ENCODE measurements at places on chromosomes 3 and 15. TPM values are rescaled to one million over a fixed set of nuclear protein-coding genes. Genes with fewer than 3 reads are reported as not detected.
A peak's percentile ranks its signal among the peaks of the same experiment; 100 is the strongest.

Gene MYLK
- total RNA-seq: 57.8 TPM

Gene SLCO2A1
- 2.2 TPM for total RNA-seq

Gene SLC51A
- total RNA-seq: not detected

Gene SLC9C1
- total RNA-seq: not detected

Gene MEX3B
- total RNA-seq: 23.6 TPM

Gene DLL4
- total RNA-seq: 213 TPM

Gene CCNB2
- total RNA-seq: 22.3 TPM

Gene COL6A5
- 0.05 TPM for total RNA-seq

Gene PAK2
- 87.1 TPM for total RNA-seq

Gene WDR49
- 0.47 TPM for total RNA-seq

- DNase-seq: peak; percentile 65
Observed at GRCh38 chr3:17742880-17743657, 638 bp upstream of the TBC1D5 start.

DNA sequence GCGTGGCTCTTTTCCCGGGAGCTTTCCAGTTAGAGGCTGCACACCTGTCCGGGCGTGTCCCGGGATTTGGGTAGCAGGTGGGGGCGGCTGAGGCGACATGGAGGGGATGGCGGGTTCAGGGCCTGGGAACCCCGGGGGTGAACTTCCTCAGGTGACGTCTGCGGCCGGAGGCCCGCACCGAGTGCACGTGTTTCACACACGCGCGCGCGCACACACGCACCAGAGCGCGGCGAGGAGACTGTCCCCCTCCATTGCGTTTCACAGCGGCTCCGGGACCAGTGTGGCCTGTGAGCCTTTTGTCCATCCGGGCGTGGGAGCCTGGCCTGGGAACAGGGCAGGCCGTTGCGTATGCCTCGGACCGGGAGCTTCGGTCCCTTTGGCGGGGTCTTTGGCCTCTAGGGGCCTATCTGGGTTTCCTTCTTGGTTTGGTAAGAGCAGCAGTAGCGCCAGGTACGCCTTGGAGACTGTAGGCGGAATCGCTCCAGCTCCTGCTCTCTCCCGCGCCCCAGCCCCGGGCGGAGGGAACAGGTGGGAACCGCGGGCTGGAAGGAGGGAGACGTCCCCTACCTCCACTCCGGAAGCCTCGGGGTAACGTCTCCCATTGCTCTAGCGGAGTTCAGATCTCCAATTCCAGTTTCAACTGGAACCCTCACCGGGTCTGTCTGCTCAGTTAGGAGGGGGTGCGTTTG, 220.0 kb downstream of the MEIS2 start:
- no peak for DNase-seq

GRCh38 chr3:94303266-94303665, 240.4 kb downstream of the NSUN3 start:
- no peak for DNase-seq

DNA sequence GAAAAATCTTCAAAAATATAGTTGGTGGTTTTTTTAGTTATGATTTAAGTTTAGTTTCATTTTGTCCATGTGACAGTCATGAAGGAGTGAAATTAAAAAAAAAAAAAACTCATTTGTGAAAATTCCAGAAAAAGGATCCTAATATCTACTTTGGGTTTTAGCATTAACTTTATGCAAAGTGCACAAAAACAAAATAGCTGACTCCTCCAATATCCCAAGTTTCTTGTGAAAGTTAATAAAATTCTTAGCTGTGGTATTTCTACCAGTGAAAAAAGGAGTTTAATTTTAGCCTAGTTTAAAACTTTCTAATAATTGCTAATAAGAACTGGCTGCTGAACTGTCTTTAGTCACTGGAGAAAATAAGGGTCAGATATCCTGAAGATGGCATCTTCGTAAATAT, 40.8 kb upstream of the RASA2 start:
- no peak for DNase-seq

DNA sequence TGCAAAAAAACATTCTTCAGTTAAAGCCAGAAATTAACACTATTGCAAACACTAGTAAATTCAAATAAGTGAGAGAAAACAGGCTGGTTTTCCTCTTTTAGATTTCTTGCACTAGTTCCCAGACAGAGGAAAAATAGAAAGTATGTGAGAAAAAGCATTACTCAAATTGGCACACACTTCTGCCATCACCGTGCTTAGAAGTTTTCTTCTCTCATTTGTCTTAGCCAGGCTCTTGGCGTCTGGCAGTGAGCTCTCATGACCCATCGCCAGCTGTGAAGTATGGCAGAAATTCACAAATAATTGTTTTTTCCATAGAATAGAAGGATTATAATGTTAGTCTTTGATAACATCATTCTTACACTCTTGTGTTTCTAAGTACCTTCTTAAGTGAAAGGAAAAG, 515.9 kb downstream of the GBE1 start:
- no peak for DNase-seq

DNA sequence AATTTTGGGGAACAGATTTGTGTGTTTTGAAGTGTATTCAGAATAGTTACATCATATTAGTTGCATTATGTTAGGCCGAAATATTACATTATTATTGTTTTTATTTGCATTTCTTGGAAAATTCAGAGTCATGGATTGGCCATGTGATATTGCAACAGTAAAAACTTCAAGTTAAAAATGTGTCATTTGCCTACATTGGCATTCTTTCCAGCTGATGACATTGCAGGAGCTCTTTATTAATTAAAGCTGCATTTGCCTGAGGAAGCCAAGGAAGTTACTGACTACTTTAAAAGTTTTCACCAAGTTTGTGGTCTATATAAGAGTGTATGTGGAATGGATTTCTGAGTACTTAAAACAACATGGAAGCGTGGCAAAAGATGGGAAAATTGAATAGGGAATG, 726.4 kb upstream of the SGO1 start:
- no peak for DNase-seq

GRCh38 chr15:92624401-92624991, 31.1 kb downstream of the FAM174B start:
- no peak for DNase-seq

DNA sequence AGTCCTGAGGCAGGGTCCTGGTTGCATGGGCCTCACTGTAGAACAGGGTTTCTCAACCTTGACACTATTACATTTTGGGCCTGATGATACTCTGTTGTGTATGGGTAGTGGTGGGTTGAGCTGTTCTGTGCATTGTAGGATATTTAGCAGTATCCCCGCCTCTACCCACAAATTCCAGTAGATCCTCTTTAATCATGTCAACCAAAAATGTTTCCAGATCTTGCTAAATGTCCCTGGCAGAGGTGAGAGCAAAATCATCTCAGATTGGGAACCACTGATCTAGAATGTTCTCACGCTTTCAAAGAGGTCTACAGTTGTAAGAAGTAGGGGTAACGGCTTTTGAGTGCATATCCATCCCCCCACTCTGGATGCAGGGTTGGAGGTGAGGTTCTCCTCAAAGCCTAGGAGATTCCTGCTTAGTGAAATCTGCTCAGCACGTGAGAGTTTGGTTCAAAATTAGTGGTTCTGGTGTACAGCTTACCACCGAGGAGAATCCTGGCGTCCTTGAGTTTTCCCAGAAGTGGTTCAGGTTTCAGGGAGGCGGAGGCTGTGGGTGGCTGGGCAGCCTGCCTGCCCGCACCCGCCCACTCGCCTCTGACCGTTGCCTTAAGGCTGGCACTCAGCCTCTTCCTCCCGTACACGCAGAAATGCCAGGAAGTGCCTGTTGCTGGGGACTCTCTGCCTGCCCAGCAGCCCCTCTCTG, 5.3 kb downstream of the ACVR2B start:
- DNase-seq: no peak

DNA sequence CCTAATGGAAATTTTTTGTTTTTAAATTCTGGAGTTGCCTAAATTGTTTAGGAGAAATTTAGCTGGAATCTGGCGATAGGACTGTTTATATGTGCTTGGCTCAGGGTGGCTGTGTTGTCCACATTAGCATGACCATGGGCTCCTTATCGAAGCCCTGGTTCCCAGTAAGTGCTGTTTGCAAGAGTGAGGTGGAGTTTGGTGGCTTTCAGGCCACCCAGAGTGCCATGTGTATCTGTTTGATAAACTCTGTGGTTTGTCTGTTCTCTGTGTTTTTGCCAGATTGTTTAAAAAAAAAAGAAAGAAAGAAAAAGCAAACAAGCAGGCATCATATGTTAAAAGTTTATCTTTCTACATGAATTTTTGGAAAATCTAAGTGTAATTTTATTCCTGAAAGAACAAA, 51.5 kb downstream of the PLCL2 start:
- no peak for DNase-seq

DNA sequence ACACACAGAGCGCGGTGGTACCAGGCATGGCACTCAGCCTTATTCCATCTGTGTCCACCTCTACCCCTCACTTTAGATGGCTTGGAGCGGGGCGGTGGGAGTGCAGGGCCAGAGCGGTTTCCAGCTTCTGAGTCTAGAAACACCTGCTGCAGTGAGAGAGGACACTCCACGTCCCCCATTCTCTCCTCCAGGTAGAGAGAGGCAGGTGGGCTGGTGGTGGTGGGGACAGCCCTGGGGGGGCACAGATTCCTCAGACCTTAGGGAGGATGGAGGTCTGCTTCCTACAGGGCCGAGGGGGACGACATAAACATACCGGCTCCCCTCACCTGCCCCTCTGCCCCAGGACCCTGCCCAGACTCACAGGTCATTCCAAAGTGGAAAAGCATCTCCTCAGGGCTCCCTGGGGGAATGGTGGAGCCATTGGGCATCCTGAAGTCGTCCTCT, 40.4 kb downstream of the MUC20 start:
- no peak for DNase-seq

DNA sequence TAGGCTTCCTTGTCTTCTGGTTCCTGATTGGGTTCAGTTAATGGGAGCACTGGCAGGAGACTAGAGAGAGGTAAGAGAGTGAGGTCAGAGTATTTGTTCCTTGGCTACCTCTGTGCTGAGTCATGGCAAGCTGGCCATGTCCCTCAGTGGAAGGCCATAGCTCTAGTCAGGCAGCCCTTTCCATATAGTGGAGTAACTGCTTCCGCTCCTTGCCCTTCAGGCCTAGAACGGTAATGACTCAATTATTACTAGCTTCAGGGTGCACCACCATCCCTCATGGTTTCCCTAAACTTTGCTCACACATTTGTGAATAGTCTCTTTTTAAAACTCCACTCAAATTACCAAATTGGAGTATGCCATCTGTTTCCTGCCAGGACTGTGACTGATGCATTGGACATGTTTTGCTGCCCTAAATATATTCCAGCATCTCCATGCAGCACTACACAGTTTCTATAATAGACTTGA, 10.5 kb upstream of the ANO10 start:
- DNase-seq: peak; percentile 65

GRCh38 chr3:193982258-193982659, 153.7 kb upstream of the HES1 start:
- no peak for DNase-seq

GRCh38 chr15:20356444-20356910, 185.1 kb downstream of the GOLGA6L6 start:
- DNase-seq: no peak

DNA sequence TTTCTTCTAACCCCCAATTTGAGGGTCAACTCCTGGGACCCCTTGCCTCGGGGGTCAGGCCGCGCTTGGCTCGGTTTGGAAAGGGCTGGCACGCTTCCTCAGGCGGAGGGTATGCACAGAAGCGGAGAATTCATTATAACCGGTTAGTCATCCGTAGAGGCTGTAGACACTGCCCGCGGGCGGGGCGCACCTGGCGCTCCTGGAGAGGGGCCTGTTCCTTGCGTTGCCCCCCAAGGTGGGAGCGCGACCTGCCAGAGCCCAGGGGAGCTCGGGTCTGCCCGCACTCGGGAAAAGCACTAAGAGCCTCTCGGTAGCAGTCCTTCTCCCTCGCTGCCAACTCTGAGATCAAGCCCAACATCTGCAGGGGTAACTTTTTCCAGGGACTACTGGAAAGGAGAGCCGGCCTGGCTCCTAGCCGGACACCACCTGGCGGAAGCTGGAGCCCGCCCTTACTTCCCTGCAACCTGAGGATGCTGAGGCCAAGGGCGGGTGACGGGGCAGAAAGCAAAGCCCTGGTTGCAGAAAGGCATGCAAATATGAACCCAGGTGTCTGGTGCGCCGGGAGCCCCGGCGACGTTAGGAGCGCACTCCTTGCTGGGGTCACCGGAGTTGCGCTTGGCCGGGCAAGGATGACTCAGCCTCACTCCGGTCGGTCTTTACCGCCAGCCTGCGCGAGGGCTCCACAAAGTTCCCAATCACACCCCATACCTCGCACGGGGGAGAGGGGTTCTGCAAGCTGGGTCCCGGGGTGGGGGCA, 1.5 kb upstream of the CACNA2D3 start:
- no peak for DNase-seq

DNA sequence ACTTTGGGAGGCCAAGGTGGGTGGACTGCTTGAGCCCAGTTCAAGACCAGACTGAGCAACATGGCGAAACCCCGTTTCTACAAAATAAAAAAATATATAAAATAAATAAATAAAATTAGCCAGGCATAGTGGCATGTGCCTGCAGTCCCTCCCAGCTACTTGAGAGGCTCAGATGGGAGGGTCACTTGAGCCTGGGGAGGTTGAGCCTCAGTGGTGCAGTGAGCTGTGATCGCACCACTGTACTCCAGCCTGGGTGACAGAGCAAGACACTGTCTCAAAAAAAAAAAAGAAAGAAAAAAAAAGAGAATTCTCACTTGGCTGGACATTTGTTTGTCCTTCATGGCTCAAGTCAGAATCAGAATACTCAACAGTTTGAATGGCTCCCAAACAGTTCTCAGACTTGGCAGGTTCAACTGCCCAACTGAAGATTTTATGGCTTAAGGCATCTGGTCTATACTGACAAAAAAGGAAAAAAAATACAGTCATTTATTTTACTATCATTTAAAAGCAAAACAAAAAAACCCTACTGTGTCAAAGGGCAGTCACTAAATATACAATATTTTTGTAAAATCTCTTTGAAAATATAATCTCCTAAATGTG, 106.6 kb downstream of the FBXL22 start:
- no peak for DNase-seq

GRCh38 chr3:25904206-25904605, 114.3 kb downstream of the OXSM start:
- DNase-seq: no peak

DNA sequence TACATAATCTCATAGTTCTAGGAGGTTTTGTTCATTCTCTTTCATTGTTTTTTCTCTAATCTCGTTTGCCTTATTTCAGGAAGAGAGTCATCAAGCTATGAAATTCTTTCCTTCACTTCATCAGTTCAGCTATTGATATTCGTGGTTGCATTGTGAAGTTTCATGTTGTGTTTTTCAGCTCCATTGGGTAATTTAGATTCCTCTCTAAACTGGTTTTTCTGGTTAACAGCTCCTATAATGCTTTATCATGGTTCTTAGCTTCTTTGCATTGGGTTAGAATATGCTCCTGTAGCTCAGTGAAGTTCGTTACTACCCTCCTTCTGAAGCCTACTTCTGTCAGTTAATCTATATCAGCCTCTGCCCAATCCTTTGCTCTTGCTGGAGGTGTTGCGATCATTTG, 69.4 kb upstream of the CD96 start:
- no peak for DNase-seq

DNA sequence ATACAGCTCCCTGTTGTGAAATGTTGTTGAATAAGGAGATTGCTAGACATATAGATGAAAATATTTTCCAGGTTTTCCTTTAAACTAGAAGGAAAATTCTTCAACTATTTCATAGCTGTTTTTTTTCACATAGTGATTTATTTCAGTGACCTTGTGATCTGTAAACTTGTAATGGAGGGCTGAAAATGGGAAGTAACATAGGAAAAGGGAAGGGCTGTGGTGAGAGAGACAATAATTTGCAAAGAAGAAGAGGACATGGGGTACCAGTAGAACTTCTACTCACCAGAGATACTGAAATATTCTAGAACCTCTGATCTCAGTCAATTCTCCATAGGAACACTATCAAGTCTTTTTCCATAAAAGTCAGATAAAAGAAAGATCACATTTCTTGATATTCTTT, 60.4 kb downstream of the PLS1 start:
- no peak for DNase-seq

- no peak for DNase-seq
Observed at GRCh38 chr3:151275091-151275490, 3.3 kb downstream of the P2RY14 start.

All from glomerular endothelial cell (primary cell).